Renal cortical epithelial cell (primary cell): ENCODE measurements at places on chromosomes 12 and 14.

- DNase-seq, result no peak
Observed at GRCh38 chr14:96062010-96062409, 22.8 kb downstream of the C14orf132 start.

DNA sequence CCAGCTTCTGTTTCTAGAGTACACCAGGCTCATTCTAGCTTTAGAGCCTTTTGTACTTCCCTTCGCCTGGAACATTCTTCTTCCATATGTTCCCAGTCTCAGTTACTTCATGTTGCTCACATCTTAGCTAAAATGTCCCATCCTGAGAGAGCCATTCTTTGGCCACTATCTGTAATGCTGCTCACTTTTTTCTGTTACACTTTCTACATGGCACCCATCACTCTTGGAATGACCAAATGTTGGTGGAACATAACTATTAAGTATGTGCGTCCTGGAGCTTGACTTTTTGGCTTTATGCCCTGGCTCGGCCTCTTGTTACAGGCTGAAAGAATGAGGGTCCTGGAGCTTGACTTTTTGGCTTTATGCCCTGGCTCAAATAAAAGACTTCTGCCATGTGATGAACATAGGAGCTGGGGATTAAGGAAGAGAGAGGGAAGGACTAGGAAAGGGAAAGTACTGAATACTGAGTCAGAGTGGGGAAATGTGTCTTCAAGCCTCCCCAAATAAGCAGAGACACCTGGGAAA lies 442.9 kb upstream of the ATP2B1 start:
- no peak for DNase-seq

- DNase-seq, result peak; percentile 47
Observed at GRCh38 chr12:54549774-54550451, 512 bp downstream of the PDE1B start.

- peak; percentile 66 for DNase-seq
Observed at GRCh38 chr12:104586351-104586919, 129.7 kb downstream of the CHST11 start.

DNA sequence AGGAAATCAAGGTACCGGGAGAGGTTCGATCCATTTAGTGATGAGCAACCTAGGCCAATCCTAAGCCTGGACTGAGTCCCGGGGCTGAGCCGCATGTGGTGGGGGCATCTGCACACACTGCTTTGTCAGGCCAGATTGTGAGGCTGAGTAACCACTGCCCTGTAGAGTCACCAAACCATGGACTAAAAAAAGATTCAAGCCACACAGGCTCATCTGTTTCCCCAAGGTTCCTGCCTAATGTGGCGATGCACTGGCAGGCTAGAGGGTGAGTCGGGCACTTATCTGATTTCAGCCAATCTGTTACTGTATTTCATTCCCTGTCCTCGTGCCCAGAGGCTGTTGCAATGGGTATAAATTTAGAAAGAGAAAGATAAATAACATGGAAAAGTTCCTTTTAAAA lies 140.8 kb downstream of the TTC7B start:
- DNase-seq, result no peak

GRCh38 chr14:44163946-44164345 lies 343.1 kb downstream of the FSCB start:
- peak; percentile 7 for DNase-seq

DNA sequence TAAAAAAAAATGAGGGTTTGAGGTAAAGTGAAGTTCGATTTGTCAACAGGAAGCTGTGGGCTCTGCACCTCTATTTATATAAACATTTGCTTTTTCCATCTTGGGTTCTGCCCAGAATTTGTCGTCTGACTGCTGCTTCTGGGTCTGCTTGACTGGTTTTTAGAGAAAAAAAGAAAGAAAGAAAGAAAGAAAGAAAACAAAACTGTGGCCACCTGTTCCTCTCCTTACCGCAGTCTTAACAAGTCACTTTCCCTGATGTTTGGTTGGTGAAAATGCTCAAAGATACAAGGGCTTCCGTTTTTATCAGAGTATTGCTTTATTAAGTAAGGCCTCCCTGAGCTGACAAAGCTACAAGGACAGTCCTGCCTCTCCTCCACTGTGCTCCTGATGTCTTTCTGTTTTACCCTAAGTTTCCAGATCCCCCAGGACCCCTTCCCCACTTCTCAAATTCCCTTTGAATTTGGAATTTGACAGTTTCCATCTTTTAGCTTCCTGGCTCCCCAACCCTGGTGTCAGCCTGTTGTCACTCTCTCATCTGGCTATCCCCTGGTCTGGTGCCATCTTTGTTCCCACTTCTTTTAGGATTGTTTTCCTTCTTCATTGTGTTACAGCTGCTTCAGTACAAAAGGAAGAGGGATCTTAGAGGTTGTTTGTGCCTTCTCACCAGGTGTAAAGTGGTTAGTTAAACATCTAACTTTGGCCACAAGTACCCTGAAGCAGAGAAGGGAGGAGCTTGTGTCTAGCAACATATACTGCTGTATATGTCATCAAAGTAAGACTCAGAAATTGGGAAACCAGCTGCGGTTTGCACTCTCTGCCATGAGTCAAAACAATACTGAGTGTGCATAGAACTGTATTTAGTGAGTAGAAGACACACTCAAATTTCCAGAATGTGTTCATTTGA lies 18.0 kb downstream of the MFAP5 start:
- peak; percentile 66 for DNase-seq

- DNase-seq, result no peak
Observed at GRCh38 chr12:41019461-41019860, 168.7 kb upstream of the PDZRN4 start.

DNA sequence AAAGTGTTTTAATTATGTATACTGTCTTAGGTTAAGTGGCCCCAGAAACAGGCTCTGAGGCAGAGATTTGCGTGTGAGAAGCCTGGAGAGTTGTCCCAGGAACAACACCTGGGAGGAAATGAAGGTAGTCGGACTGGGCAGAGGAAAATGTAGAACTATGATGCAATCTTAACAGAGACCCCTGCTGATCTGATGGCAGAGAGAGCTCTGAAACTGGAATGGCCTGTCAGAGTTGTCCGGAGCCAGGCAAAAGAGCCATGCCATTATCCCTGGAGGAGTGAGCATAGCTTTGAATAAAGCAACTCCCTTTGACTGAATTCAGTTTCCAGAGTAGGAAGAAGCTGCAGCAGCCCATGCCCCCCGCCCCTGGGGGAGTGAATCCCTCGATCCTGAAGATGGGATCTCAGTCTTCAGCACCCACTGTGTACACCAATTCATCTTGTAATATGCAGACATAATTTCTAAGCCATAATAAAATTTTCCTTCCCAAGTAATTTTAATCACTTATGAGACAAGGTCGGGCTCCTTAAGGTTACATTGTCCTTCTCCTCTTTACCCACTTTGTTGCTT lies 264.8 kb downstream of the PDZRN4 start:
- no peak for DNase-seq

- peak; percentile 15 for DNase-seq
Observed at GRCh38 chr12:2739832-2740641, 54.7 kb upstream of the FKBP4 start.
